Stimulated activated CD4-positive, alpha-beta T cell treated with anti-CD3 and anti-CD28 coated beads, TNF-alpha, amount 100 ng/mL, for 1 hour (primary cell): ENCODE measurements at places on chromosomes 3 and 15.

DNA sequence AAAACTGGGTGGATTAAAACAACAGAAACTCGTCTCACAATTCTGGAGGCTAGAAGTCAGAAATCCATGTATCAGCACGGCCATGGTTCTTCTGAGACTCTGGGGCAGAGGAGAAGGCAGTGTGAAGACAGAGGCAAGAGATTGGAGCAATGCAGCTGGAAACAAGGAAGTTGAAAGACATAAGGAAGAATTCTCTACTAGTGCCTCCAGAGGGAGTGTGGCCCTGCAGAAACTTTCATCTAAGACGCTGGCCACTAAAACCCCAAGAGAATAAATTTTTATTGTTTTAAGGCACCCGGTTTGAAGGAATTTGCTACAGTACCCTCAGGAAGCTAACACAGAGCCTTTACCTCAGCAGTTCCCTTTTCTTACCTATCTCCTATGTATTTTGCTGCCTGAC lies 1012.2 kb upstream of the CADM2 start:
- no peak for DNase-seq

GRCh38 chr3:8713901-8714759 lies 19.5 kb upstream of the CAV3 start:
- DNase-seq, result no peak

DNA sequence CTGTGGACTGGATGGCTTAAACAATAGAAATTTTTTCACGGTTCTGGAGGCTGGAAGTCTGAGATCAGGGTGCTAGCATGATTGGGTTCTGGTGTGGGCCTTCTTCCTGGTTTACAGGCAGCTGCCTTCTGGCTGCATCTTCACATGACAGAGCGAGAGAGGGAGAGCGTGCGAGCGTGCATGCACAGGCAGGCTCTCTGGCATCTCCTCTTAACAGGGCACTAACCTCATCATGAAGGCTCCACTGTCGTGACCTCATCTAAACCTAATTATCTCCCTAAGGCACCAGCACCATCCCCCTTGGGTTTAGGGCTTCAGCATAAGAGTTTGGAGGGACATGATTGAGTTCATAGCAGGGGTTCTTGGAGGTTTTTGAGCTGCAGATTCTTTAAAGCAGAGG lies 292.0 kb upstream of the C2CD4B start:
- no peak for DNase-seq

- DNase-seq, result no peak
These were observed 44.5 kb upstream of the PDE8A start for GRCh38 chr15:84937144-84937543.

DNA sequence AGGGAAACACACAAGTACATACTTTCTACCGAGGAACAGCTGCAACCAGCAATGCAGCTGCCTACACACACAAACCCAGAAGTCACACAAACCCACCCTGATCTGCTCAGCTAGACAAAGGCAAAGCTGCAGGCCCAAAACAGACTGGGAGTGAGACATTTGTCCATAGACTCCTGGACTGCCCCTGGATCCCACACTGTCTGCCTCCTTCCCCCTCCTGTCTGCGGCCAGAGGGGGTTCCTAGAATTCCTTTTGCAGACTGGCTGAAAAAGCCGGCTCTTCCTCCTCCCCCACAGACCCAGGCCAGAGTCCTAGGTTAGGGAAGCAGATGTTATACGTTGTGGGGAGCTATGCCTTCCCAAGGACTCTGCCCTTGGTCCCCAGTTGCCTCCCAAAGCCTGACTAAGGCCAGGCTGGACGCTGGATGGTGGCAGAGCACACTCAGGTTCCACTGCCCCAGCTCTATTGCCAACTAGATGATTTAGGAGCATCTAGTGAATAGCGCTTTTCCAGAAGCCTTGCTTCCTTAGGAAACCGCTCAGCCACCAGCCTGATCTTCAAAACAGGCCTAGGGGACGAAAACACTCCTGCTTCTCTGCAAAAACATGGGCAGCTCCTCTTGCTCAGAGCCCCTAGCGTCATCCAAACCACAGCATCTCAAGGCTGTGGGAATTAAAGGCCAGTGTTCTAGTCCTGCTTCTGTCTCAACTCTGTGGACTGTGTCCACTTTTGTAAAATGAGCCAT lies 37.4 kb upstream of the CILP start:
- no peak for DNase-seq

GRCh38 chr15:27527490-27528067 lies 556.6 kb downstream of the GABRG3 start:
- DNase-seq, result no peak
